ENCODE measurements at places on chromosomes 3 and 15. TPM values are rescaled to one million over a fixed set of nuclear protein-coding genes. Genes with fewer than 3 reads are reported as not detected.

Gene FBXW12
- total RNA-seq: 0.46 TPM

Gene CILP
- not detected for total RNA-seq

Gene TRIM42
- not detected for total RNA-seq

Gene MAGEF1
- 32.5 TPM for total RNA-seq

Gene NEO1
- 30.5 TPM for total RNA-seq

Gene LYZL4
- total RNA-seq: not detected

- no peak for DNase-seq
Observed at GRCh38 chr15:63971427-63971805, 74.9 kb downstream of the DAPK2 start.

- DNase-seq: no peak
Observed at GRCh38 chr15:85497172-85497569, 116.8 kb downstream of the AKAP13 start.

DNA sequence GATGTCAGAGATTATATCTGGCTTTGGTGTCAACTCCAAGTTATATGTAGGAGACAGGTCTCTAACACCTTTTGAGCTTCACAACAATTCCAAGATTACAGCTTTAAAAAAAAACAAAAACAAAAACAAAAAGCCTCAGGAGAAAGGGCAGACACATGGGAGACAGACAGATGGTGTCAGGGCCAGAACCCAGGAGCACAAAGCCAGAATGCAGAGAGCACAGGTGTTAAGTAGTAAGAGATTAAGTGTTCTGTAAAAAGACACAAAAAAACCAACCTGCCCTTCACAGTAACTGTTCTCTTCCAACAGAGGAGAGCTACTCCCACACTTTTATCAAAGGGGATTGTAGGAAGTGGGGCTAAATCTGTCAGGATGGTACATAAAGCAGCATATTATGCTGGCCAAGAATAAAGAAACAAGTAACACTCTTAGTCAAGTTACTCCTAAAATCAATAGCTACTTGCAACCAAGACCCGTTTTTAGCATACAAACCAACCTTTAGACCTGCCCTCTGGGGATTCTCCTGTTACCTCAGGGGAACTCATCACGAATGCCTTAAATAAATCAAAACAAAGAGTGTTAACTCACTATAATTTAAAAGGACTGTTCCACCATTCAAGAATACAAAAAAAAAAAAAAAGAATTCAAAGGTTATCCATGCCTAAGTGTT is 5.9 kb downstream of the CPEB1 start:
- no peak for DNase-seq

- DNase-seq: no peak
Observed at GRCh38 chr3:104520228-104520655, 846.5 kb upstream of the ALCAM start.

DNA sequence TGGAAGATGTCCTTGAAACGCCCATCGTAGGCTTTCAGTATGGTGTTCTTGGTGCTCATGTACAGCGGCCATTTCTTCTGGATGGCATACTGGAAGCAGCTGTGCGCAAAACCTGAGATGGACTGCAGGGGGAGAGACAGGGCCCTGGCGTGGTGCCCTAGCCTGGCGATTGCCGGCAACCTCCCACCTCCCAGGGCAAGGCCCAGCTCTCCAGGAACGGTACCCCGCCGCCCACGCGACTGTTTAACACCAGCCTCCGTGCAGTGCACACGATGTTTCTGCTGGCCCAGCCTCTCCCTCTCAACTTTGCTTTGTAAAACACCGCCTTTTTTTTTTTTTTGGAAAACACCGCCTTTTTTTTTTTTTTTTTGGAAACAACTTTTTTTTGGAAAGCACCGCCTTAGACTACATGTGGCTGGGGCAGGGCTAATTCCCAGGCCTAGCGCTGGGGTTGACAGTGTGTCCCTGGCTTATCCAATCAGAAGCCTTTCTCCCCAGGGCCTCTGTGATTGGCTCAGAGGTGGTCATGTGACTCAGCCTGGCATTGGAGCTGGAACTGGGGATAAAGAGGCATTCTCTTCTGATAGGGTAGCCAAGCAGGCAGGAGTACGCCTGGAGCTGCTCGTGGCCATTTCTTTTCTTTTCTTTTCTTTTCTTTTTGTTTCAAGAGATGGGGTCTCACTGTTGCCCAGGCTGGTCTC is 14.7 kb downstream of the IDH2 start:
- DNase-seq: no peak

- DNase-seq: no peak
Observed at GRCh38 chr15:90306560-90306959, 41.1 kb downstream of the NGRN start.

GRCh38 chr3:184637705-184638104 is 74.2 kb downstream of the MAGEF1 start:
- DNase-seq: no peak

- DNase-seq: no peak
Observed at GRCh38 chr15:69868756-69869155, 229.0 kb downstream of the TLE3 start.

GRCh38 chr3:131630097-131630496 is 127.3 kb upstream of the MRPL3 start:
- no peak for DNase-seq

All from kidney epithelial cell (primary cell).